NCI-H1436 (cell line): ENCODE measurements at places on chromosomes 7 and 10.

DNA sequence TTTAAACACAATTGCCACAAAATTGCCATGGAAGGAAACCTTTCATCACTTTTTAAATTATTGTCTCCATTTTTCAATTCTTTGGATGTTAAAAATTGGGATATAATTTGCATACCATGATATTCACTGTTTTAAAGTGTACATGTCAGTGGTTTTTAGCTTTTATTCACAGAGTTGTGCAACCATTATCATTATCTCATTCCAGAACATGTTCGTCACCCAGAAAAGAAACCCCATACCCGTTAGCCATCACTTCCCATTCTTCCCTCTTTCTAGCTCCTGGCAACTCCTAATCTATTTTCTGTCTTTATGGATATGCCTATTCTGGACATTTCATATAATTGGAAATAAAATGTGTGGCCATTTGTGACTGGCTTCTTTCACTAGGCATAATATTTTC lies 260.3 kb upstream of the FERD3L start:
- no peak for DNase-seq

GRCh38 chr7:149690688-149691446 lies 82.5 kb downstream of the ZNF467 start:
- DNase-seq, result no peak

DNA sequence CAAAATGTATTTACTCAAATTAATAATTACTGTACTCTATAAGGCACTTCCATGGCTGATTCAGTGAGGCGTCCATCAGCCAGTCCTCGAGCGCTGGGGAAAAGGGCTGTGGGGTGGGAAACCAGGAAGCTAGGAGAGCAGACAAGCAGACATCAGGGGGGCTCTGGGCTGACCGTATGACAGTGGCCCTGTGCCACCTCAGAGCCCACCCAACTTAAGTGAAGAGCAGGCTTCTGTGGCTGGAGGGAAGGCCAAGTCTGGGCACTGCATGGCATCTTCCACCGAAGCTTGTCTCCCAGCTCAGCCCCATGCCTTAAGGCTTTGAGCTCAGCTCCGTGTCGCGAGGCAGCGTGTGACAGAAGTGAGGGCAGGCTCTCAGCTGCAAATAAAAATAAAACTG lies 464.5 kb upstream of the ZMIZ1 start:
- no peak for DNase-seq

GRCh38 chr7:153072806-153073205 lies 313.3 kb downstream of the ACTR3B start:
- DNase-seq, result peak; percentile 57

DNA sequence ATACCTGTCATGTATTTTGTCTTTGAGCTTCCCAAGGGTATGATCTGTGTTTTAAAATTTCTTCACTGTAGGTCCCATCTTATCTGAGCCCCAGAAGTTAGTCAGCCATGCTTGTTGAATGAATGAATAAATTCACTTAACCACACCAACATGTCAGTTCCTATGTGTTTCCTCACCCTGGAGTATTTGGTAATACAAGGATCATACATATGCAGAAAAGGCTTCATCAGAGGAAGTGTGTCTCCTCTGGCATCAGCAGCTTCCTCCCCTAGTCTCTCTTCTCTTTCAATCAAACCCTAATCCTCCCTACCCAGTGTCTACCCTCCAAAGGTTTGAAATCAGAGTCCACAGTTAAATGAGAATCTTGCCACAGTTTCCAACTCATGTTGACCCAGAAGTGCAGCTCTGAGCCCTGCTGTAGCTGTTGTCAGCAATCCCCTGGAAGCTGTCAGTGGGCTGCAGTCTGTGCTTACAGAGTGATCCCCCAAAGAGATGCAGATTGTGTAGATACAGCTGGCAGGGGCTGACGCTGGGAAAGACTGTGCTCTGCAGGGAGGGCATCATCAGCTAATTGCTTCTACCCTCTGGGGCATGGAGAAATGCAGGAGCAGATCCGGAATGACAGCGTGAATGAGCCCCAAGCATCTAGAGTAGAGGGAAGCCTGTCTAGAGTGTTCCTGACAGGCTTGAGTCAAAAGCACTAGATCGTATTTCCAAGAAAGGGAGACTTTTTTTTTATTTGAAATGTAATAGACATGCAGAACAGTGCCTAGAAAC lies 105.0 kb upstream of the WDR11 start:
- no peak for DNase-seq

GRCh38 chr7:28142650-28143049 lies 37.9 kb downstream of the JAZF1 start:
- DNase-seq, result no peak

GRCh38 chr7:85130702-85131101 lies 56.2 kb downstream of the SEMA3D start:
- no peak for DNase-seq

DNA sequence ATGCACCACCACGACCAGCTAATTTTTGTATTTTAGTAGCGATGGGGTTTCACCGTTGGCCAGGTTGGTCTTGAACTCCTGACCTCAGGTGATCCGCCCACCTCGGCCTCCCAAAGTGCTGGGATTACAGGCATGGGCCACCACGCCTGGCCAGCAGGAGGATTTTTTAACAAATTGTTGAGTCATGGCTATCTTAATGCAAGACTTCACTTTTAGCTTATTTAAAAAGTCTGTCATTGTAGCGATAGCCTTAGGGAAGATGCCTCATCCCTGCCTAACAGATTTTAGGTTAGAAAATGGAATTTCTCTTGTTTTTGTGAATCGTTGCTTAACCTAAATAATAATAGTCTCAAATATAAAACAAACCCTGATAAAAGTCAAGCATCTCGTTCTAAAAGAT lies 35.5 kb downstream of the PPP2R2D start:
- no peak for DNase-seq

DNA sequence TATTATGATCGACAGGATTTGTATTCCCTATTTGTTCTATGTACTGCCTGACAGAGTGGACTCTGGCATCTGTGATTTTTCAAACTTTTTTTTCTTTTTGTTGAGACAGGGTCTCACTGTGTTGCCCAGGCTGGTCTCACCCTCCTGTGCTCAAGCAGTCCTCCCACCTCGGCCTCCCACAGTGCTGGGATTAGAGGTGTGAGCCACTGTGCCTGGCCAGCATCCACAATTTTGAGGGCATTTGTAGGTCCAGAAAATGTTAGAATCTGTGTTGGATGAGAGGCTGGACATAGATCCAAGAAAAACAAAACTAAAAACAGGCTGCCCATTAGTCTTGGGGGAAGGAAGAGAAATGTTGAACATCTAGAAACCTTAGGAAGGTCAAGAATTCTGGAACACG lies 34.3 kb downstream of the SGPL1 start:
- no peak for DNase-seq

DNA sequence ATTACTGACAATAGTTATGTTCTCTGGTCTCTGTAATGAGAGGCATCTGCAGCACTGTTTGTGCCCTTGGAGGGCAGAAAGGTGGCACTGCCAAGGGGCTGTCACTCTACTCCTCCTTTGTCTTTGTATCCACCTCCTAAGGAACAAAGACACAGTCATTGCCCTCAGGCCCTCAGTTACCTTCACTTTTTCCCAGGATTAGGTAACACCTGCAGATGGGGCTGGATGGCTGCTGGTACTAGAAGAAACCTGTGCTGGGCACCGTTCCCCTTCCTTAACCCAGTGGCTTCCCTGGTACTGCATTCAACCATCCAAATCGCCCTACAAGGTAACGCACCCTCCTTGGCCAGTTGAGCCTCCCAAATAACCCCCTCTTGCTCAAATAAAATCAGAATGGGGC lies 246.9 kb upstream of the NEBL start:
- DNase-seq, result no peak

DNA sequence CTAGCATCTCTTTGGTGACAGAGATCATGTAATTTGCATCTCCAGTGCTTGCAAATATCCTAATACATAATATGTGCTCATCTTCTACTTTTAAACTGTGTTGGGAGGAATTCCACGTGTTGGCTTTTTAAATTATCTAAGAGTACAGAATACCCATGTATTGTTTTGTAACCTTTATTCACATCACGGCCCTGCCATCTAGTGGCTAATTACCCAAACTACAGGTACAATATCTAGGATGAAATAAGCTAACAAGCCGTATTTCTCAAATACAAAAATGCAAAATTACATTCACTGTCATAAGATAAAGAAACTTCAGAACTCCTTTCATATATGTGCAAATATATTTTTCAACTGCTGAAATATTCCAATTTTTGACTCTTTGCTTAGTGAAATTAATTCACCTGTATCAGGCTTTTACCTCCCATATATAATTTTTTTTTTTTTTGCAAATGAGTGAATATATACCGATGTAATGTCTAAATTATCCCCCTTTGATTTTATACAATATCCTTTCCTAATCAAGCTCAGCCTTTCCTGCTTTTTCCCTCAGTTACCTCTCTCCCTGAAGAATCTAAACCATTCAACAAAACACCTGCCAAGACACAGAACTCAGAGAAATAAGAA lies 30.3 kb upstream of the LSM8 start:
- DNase-seq, result no peak
